Cortex of kidney (tissue), 1 donor: ENCODE measurements at places on chromosomes 16 and 17.

- no peak for DNase-seq
These were observed 44.3 kb downstream of the ERN1 start for GRCh38 chr17:64085650-64086005.

GRCh38 chr16:76294396-76295214, 17.4 kb downstream of the CNTNAP4 start:
- no peak for DNase-seq

- no peak for DNase-seq
These were observed 7.6 kb upstream of the RPL13 start for GRCh38 chr16:89552913-89553312.

GRCh38 chr17:80873307-80873951, 118.2 kb upstream of the CHMP6 start:
- DNase-seq: no peak

GRCh38 chr17:16007439-16007838, 7.8 kb downstream of the TTC19 start:
- no peak for DNase-seq

- DNase-seq: no peak
These were observed 8.9 kb downstream of the GEMIN4 start for GRCh38 chr17:743139-743538.

- DNase-seq: no peak
These were observed 21.7 kb downstream of the ACSF3 start for GRCh38 chr16:89115216-89115861.

- DNase-seq: no peak
These were observed 16.0 kb downstream of the TRIM25 start for GRCh38 chr17:56897646-56898424.

GRCh38 chr16:21194771-21195301, 16.5 kb downstream of the ZP2 start:
- DNase-seq: no peak

GRCh38 chr16:11138022-11138768, 117.8 kb downstream of the SOCS1 start:
- no peak for DNase-seq

DNA sequence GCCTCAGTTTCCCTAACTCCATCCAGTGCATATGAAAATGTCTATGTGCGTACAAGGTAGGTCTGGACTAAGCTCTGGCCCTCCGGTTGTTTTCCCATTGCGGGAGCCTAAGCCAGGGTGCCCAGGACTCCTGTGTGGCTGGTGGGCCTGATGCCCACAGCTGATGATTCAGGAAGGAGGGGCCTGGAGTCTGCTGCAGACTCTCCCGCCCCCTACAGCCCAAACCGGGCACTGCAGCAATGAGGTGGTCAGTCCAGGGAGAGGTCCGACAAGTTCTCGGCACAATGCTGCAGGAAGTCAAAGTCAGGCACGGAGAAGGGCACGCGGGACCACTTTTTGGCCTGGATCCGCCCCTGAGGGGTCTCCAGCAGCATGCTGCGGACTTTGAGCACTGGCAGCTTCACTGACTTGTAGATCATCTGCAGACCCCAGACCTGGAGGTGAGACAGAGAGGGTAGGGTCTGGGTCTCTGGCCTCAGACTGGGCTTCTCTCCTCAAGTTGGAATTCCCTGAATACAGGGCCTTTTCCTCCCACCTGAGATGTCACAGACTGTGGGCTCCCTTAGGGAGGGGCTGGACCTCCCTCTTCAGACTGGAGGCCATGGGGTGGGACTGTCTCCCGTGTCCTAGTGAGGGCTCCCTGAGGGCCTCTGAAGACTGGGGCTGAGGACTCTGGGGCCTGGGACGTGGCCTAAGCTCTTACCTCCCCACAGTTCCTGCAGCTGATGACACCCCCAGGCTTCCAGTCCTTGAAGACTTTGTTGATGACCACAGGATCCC, 3.4 kb upstream of the ZNF385C start:
- DNase-seq: no peak

DNA sequence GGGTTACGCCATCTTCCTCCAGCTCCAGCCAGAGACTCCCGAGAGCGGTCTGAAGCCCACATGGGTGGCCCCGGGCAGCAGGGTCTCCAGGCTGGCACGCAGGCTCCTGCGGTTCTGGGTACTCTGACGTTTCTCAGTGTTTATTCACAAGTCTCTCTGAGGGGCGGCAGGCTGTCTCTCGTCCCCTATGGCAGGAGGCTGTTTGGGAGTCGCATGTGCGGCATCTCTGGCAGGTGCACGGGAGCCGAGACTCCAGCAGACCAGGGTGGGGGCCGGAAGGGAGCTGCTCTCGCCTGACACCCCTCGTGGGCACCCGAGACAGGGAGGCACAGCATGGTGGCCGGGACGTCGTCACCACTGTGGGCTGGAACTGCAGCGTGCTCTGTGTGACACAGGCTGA, 48.1 kb downstream of the ZNF778 start:
- DNase-seq: no peak

- DNase-seq: no peak
These were observed 4.6 kb downstream of the PLCD3 start for GRCh38 chr17:45127548-45128300.

DNA sequence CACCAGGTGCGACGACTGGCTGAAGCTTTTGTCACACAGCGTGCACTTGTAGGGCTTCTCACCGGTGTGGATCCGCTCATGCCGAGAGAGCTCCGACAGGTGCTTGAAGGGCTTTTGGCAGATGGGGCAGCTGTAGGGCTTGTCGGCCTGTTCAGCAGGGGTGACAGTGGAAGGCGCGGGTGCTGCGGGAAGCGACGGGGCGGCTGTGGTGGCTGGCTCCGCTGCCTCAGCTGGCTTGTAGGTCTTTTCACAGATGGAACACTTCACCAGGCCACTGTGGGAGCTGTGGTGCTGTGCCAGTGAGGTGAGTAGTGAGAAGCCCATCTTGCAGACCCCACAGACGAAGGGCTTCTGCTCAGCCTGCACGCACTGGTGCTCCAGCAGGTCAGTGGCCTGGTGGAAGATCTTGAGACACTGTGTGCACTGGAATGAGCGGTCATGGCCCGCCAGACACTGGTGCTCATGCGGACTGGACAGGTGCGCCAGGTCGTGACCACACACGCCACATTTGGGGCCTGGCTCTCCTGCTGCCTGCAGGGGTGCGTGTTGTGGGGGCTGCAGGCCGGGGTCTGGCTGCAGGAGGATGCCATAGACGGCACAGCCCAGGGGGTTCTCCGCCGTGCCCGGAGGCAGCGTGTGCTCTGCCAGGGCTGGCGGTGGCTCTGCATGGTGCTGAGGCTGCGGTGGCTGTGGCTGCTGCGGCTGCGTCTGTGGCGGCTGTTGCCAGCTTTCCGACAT, 2.8 kb downstream of the ZNF319 start:
- no peak for DNase-seq

DNA sequence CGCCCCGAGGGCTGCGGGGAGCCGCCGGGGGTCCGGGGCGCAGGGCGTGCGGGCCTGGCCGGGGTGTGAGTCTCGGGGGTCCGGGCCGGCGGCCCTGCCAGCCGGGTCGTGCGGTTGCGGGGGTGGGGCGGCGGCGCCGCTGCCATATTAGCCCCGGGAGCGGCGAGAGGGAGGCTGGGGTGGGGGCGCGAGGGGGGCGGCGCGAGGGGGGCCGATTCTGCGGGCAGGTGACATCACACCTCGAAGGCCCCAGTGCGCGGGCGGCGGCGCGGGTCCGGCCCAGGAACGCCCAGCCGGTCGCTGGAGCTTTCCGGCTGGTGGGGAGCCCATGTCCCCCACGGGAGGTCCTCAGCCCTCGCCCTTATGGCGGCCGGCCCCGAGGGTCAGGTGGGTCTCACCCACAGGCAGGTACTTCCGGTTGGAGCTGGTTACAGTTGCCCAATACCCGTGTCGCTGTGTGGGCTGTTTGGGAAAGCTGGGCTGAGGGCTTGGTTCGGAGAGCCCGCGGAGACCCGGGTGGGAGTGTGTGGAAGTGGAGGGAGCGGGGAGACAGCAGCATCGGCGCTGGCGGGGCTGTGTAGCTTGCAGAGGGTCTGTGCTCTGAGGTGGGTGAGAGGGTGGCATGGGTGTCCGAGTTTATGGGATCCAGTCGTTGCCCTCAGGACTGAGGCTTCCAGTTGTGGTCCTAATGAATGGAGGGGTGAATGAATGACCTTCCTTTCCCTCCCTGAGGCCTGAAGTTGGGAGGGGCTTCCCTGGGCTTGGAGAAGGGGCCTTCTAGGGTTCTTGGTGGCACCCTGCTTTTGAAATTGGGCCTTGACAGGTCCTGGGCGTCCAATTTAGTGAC, 804 bp downstream of the ATP6V0C start:
- DNase-seq: no peak

- no peak for DNase-seq
These were observed 1.1 kb downstream of the DCUN1D3 start for GRCh38 chr16:20899071-20899470.

DNA sequence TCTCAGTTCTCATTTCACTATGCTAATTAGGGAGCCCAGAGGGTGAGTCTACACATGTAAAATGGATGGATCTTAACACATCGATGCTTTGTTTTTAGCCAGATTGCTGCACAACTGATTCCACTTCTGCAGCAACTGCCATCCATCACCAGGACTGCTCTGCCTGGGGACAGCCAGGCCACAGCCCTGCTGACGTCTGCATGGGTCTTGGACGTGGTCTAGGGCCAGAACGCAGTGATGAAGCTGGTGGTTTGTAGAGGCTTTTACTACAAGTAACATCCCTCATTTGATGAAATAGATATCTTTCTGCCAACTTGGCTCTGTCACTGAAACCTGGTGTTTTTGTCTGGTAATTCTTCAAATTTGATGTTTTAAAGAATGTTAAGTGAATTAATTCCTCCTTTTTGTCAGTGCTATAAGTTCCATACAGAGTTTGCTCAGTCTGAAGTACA, 50.6 kb downstream of the MARCHF10 start:
- no peak for DNase-seq

- DNase-seq: no peak
These were observed 5.0 kb upstream of the TLCD2 start for GRCh38 chr17:1714980-1715802.

- no peak for DNase-seq
These were observed 21.4 kb upstream of the GPT2 start for GRCh38 chr16:46862555-46863447.

GRCh38 chr16:10205688-10206087, 23.5 kb upstream of the GRIN2A start:
- DNase-seq: no peak

- DNase-seq: no peak
These were observed 232.8 kb downstream of the SEC14L1 start for GRCh38 chr17:77373299-77374169.

DNA sequence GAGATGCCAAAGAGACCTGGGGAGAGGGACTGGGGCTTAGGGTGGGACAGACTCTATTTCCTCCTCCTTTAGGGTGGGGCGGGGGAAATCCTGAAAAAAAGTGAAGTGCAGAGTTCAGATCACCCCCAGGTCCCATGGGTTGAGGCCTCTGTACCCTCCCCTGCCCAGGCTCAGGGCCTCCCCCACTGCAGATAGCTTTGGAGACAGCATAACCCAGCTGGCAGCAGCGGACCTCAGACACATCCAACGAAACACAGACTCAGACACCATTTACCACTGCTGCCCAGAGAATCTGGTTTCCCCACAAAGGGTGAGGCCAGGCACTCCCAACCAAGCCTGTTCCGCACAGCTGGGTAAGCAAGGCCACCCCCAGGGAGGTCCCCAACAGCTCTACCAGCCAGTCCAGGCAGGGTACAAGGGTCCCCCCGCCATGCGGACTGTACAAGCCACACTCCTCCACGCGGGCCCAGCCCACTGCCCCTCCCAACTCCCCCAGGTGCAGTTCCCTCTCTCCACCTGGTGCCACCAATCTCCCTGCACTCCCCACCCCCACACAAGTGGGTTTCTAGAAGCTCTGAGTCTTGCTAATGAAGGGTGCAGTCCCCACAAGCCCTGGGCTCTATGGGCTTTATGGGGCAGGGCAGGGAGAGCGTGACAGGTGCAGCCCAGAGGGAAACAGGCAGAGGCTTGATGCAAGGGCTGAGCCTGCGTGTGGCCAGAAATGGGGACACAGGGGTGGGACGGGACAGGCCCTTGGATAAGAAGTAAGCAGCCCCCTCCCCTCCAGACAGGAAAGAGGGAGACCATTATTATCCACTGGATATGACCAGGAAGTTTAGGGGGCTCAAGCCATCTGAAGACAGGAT, 8.9 kb downstream of the RHBDF2 start:
- no peak for DNase-seq

GRCh38 chr16:56960681-56961281, 969 bp upstream of the CETP start:
- no peak for DNase-seq

DNA sequence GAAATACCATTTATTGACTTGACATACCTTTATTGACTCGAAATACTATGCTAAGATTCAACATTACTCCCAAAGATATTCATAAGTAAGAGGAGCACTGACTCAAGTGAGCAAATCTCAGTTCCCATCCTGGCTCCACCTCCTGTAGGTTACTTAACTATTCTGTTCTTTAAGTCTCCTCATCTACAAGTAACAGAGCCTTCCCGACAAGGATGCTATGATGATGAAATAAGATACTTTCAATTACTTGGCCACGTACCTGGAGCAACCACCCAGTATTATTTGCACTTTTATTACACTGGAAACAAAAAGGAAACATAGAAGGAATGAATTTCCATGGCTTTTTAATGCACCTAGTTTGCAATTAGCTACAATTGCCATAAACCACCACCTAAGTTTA, 16.3 kb downstream of the KANSL1 start:
- DNase-seq: no peak

GRCh38 chr17:10349403-10349802, 23.4 kb downstream of the MYH13 start:
- no peak for DNase-seq

DNA sequence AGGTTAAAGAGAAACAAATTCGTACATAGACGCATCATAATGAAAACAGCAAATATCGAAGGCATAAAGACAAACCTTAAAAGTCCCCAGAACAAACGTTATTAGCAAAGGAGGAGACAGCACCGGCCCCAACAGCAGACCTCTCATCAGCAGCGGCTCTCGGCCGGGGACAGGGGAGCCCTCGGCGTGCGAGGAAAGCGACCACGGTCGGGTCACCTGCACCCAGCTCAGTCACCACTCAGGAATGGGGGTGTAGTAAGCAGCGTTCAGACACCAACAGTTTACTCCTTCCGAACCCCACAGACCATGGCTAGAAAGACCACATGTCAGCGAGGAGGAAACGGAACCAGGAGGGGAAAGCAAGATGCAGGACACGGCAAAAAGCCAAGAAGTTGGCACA, 109.3 kb upstream of the CHMP6 start:
- no peak for DNase-seq

GRCh38 chr17:31357839-31358394, 33.6 kb upstream of the RAB11FIP4 start:
- no peak for DNase-seq

- no peak for DNase-seq
These were observed 14.4 kb downstream of the ASPSCR1 start for GRCh38 chr17:81991684-81992305.

- no peak for DNase-seq
These were observed 8.2 kb downstream of the CAVIN1 start for GRCh38 chr17:42414704-42415409.

- DNase-seq: no peak
These were observed 9.2 kb upstream of the SSTR2 start for GRCh38 chr17:73155410-73156165.
